ENCODE measurements at places on chromosomes 6 and 20. TPM values are rescaled to one million over a fixed set of nuclear protein-coding genes. Genes with fewer than 3 reads are reported as not detected.

GRCh38 chr6:69624944-69625343, 171.9 kb downstream of the LMBRD1 start:
- DNase-seq = no peak

The CGA gene
- not detected for total RNA-seq

DNA sequence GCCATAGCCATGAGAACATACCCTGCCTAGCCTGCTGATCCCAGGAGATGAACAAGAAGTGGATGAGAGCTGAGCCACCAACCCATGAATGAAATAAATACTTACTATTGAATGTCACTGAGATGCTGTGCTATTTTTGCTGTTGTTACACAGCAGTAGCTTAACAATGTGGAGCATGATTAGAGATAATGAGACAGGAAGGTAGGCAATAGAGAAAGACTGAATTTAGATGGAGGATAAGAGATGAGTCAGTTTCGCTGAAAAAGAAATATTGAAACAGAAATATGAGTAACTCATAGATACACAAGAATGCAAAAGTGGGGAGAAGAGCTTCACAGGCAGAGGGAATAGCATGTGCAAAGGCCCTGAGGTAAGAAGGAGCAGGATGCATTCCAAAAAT, 94.9 kb upstream of the TOP1 start:
- no peak for DNase-seq

The TMEM170B gene
- total RNA-seq = 1.3 TPM

DNA sequence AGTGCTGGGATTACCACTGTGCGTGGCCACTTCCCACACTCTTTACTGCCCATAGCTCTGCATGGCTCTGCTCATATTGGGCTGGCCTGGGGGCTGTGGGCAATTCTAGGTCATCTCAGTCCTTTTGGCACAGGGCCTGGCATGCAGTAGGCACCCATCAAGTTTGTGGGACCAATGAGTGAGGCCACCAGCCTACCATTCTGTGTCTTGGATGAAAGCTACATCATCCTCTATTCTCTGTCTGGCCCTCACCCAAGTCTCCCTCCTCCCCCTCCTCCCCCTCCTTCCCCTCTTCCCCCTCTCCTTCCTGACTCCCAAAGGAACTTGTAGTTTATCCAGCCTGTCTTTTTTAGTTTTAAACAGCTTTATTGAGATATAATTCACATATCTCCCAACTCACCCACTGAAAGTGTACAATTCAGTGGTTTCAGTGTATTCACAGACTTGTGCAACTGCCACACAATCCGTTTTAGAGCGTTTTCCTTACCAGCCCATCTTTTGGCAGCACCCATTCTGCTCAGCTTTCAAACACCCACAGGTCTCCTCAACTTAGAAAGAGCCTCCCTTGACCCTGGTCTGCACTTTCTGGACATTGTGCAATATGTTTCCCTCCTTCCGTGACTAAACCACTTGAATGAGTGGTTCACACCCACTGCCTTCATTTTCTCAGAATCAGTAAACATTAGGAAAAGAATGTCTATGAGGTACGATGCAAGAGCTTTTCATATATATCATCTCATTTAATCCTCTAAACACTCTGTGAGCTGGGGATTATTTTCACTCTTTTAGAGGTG, 21.5 kb upstream of the MRPS18A start:
- peak; percentile 34 for DNase-seq

GRCh38 chr6:167786853-167787675, 39.6 kb upstream of the AFDN start:
- no peak for DNase-seq

DNA sequence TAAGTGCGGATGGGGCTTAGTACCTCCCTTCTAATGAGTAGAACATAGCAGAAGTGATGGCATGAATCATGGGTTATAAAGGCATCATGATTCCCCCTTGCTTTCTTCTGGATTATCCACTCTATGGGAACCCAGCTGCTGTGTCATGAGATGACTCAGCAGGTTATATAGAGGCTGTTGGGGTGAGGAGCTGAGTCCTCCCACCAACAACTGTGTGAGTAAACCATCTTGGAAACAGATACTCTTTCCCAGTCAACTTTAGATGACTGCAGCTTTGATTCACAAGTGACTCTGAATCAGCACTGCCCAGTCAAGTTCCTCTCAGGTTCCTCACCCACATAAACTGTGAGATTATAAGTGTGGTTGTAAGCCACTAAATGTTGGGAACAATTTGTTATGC, 46.3 kb downstream of the FAM83B start:
- no peak for DNase-seq

- no peak for DNase-seq
Observed at GRCh38 chr20:58938541-58938940, 42.5 kb upstream of the NELFCD start.

DNA sequence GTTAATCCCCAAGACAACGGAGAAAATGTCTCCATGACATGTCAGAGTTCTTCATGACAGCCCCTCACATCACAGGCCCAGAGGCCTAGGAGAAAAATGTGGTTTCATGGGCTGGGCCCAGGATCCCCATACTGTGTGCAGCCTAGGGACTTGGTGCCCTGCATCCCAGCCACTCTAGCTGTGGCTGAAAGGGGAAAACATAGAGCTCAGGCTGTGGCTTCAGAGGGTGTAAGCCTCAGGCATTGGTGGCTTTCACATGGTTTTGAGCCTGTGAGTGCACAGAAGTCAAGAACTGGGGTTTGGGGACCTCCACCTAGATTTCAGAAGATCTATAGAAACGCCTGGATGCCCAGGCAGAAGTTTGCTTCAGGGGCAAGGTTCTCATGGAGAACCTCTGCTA, 122.8 kb downstream of the FHL5 start:
- no peak for DNase-seq

GRCh38 chr6:11085758-11086435, 7.7 kb upstream of the SMIM13 start:
- DNase-seq = no peak

DNA sequence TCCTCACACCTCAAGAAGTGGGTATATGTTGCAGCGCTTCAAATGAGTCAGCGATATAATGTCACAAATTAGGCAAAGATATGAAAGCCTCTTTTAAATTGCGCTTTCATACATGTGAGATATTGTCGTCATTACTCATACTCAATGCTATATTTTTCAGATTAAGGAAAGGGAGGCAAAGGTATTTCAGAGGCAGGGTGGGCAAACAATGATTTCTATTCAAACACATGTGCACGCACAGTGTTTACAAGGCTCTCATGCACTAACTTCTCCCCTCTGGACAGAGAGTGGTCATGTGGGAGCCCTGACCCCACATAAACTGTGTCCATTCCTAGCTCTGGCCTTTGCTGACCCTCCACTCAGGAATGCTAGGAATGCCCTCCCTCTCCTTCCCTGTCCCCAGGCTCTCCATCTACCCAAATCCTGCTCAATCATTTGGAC, 112.1 kb upstream of the TMEM170B start:
- DNase-seq = no peak

DNA sequence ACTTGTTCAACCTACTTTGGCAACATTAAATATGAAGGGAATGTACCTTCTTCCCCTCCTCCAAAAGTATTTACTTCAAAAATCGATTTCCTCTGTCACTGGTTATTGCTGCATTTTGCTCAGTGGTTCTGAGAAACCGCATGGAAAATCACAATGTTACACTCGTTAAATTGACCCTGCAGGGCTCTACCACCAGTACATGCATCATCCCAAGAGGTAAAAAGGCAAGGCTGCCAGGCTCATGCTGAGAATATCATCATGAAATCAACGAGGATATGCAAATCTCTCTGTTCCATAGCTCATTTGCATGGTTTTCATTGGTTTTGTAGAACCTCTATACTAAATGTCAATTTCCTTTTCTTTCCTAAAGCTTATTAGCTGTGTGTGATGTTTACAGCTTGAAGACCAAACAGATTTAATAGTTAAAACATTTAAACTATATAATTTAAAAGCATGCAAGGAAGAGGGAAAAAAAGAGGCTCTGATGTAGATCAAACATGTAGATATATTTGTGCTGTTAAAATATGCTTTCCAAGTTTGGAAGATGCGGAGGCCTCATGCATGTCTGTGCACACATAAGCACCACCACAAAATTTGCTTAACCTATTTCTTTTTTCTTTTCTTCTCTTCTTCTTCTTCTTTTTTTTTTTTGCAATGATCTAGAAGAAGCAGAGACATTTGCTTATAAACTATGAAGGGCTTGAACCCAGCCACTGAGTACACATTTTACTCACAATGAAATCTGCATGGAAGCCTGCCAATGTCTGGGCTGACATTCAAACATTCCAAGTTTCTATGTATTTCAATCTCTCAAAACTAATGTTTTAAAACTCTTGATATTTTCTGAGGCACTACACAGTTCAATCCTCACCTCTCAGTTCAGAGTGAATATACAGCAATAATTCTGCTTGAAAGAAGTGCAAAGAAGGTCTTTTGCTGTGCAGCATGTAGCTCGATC, 194.0 kb downstream of the GMPR start:
- peak; percentile 37 for DNase-seq

The KCNQ2 gene
- not detected for total RNA-seq

The SMLR1 gene
- total RNA-seq = not detected

The STMND1 gene
- not detected for total RNA-seq

The ARFGEF3 gene
- 1.6 TPM for total RNA-seq

The PAK5 gene
- not detected for total RNA-seq

GRCh38 chr6:54106727-54107126, 4.5 kb upstream of the MLIP start:
- no peak for DNase-seq

GRCh38 chr20:41222296-41222695, 85.0 kb downstream of the PLCG1 start:
- no peak for DNase-seq

DNA sequence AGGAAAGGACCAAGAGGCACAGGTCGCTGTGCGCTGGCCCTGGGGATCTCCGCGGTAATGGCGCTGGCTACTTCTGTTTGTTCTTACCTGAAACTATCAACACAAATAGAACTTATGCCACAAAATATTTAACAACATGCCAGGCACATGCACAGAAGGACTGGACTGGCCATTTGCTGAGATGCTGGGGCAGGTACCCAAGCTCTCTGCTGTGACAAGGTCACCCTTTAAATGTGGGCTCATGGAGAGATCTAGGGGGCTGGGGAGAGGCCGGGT, 28.0 kb upstream of the PXDC1 start:
- DNase-seq = no peak

DNA sequence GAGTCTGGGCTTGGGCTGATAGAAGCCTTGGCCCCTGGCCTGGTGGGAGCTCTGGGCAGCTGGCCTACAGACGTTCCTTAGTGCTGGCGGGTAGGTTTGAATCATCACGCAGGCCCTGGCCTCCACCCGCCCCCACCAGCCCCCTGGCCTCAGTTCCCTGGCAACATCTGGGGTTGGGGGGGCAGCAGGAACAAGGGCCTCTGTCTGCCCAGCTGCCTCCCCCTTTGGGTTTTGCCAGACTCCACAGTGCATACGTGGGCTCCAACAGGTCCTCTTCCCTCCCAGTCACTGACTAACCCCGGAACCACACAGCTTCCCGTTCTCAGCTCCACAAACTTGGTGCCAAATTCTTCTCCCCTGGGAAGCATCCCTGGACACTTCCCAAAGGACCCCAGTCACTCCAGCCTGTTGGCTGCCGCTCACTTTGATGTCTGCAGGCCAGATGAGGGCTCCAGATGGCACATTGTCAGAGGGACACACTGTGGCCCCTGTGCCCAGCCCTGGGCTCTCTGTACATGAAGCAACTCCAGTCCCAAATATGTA, 957 bp upstream of the VEGFA start:
- DNase-seq = no peak

The CST7 gene
- 10.7 TPM for total RNA-seq

- no peak for DNase-seq
Observed at GRCh38 chr20:48203252-48203651, 418.0 kb upstream of the SULF2 start.

- no peak for DNase-seq
Observed at GRCh38 chr6:145561095-145562072, 173.9 kb downstream of the EPM2A start.

The LINC00237 gene
- total RNA-seq = not detected

- DNase-seq = no peak
Observed at GRCh38 chr6:6392214-6393068, 72.0 kb upstream of the F13A1 start.

The CNR1 gene
- total RNA-seq = not detected

Data from activated CD4-positive, alpha-beta T cell treated with anti-CD3 and anti-CD28 coated beads for 36 hours (primary cell).